NCI-H2081 (cell line): ENCODE measurements at places on chromosomes 4 and X.

GRCh38 chr4:151013491-151013890 lies 1.6 kb downstream of the LRBA start:
- DNase-seq = no peak

GRCh38 chr4:99998062-99998867 lies 48.2 kb upstream of the H2AZ1 start:
- peak; percentile 29 for DNase-seq

DNA sequence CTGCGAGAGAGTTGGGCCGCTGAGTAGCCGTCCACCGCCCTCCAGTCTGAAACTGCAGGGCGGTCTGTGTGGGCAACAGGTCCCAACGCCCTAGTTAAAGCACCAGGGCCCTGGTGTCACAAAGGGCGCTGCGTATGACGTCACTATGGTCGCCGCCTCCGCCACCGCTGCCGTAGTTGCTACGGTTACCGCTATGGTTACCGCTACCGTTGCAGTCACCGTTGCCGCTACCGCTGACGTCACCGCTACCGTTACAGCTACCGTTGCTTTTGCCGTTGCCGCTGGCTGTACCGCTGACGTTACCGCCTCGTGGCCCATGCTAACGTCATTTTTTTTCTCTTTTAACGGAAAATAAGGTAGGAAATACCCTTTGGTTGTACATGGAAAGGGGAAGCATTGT lies at the start of gene PPP1R2C:
Gene PPP1R2C, minus strand, starts transcription at position 68 of the 400 bp plus-strand sequence. CDS start 84 bp downstream, outside the sequence.
- no peak for DNase-seq

- no peak for DNase-seq
These were observed 877.3 kb upstream of the INTU start for GRCh38 chr4:126755506-126755905.

GRCh38 chr4:184960505-184960971 lies 57.8 kb upstream of the HELT start:
- no peak for DNase-seq

GRCh38 chrX:114582698-114583395 lies 1.0 kb upstream of the HTR2C start:
- DNase-seq = no peak

DNA sequence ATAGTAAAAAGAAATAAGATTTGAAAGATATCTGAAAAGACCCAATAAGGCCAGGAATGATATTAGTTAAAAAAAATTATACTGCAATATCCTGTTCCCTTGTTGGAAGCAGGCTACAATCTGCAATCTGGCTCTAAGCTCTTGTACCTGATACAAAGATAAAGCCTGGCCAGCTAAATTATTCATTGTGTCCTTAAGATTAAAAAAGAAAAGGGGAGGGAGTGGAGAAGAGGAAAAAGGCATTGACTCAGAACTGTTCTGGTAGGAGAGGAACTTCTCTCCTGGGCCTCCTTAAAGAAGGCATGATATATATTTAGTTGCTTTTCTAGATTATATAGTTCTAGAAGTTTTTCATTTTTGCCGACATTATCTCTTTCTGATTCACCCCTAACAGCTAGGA lies 46.7 kb downstream of the IRF2 start:
- DNase-seq = no peak

DNA sequence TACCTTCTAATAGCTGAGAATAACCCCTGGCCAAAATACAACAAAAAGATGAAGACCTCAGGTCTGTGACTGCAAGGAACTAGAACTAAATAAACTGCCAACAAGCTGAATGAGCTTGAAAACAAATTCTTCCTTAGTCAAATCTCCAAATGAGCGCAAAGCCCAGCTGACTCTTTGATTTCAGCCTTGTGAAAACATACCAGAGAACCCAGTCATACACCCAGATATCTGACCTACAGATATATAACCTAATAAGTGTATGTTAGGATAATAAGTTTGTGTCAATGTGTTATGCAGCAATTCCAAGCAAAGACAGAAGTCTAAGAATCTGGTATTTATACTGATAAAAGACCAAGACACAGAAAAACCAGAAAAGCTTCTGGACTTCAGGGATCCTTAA lies 38.0 kb upstream of the ADGRL3 start:
- DNase-seq = no peak

DNA sequence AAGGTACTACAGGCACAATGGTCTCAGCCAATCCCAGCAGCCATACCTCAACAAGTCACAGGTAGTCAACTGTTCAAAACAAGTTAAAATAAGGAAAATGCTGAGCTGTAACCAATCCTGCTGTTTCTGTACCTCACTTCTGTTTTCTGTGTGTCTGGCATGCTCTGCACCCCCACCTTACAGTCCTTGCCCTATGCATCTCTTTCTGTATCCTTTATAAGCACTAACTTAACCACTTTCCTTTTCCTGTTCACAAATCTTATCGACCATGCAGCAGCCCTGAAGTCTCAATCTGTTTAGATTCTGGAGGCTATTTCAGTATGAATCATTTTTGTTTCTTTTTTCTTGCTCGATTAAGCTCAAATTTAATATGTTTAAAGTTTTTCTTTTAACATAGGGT lies 12.5 kb upstream of the FAM13A start:
- no peak for DNase-seq

GRCh38 chr4:2592572-2592971 lies 56.1 kb downstream of the FAM193A start:
- DNase-seq = no peak

DNA sequence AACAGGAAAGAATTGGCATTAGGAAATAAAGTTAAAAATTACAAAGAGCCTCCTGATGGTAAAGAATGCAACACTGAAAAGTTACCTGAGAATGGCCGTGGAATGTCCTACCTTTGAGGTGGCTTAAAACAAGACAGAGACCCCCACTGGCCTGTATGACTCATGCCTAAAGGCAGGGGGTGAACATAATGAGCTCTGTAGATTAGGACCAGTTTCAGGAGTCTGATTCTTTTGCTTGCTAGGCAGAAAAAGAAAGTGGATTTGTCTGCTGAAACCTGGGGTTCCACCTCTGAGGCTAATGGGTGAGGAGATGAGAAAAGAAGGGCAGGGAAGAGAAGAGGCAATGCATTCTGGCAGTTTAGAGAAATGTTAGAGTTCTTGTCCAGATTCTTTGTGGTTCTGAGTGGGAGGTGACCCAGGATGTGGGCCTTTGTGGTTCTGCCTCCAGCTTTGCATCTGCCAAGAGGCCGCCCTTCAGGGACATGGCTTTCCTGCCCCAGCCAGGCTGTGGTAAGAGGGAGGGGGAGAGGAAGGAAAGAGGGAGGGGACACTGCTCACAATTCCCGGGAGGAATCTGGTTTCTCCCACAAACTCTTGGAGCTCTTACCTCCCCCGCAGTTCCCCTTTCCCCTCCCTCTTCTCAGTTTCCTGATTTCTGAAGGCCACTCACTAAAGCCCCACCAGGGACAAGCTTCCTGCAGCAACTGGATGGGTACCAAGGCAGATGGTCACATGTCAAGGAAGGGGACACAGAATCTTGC lies 109.6 kb downstream of the EFNB1 start:
- no peak for DNase-seq

GRCh38 chr4:27764526-27764837 lies 903.8 kb downstream of the STIM2 start:
- no peak for DNase-seq

- peak; percentile 44 for DNase-seq
These were observed 531 bp downstream of the RUFY3 start for GRCh38 chr4:70722199-70722791.

- no peak for DNase-seq
These were observed 11.7 kb downstream of the RPL9 start for GRCh38 chr4:39446842-39447573.

- DNase-seq = no peak
These were observed 17.9 kb downstream of the PPA2 start for GRCh38 chr4:105455998-105456397.

DNA sequence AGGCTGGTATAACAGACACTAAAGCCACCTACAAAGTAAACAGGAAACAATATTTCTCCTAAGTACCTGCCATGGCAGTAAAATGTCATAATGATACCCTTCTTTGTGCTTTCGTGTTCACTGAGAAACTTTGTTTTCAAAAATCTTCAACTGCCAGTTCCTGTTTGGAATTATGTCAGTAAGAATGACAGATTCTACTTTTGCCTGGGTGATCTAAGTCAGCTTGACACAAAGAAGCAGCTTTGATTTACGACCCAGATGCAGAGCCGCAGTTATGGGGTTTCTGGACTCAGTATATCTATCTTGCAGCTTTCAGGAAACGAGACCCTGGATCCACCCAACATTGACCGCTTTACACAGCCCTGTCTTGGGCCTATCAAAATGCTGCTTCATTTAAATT lies 71.2 kb downstream of the SNX25 start:
- no peak for DNase-seq

DNA sequence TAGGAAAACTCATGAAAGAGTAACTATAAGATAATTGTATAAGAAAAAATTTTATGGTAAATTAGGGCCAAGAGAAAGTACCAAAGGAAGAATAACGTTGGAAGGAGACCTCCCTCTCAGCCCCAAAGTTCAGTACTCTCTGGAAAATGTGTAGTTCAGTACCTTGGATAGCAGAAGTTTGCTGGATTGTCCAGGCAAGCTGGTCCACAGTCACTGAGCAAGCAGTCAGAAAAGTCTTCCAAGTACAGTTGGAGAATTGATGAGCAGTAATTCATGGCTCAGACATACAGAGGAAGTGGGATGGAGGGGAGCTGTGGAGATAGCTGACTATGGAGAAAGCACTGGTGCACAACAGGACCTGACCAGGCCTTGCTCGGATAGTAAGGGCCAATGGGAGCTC lies 598.2 kb upstream of the NDST4 start:
- no peak for DNase-seq

- DNase-seq = no peak
These were observed 12.9 kb upstream of the SMIM10L2A start for GRCh38 chrX:135408794-135409193.

DNA sequence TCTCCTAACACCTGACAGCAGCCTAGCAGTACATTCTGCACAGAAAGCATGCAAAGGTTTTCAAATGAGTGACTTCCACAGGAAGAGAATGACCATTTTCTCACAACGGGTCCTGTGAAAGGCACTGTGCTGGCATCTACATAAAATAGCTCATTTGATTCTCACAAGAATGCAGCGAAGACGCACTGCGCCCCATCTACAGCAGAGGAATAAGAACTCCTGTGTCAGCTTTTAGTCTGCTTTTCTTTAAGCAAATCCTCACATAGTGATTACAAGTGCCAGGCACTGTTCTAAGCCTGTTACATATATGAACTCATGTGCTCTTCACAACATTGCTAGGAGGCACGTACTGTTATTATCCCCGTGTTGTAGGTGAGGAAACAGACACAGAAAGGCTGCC lies 62.5 kb downstream of the AFAP1 start:
- DNase-seq = no peak

DNA sequence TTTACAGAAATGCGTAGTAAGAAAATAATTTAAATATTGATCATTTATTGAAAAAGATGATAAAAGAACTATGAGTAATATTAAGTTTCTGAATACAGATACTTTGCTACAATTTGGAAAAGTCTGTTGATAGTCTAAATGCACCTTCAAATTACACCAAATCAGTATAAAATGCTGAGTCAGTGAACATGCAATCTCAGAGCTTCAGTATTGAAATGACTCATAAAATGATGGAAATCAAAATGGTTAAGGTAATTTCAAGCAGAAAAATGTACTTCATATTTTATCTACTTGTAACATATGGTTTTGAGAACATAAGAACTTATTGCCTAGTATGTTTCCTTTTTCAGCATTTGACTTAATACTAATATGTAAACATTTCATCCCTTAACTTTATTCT lies 448.2 kb downstream of the PCDH10 start:
- no peak for DNase-seq

DNA sequence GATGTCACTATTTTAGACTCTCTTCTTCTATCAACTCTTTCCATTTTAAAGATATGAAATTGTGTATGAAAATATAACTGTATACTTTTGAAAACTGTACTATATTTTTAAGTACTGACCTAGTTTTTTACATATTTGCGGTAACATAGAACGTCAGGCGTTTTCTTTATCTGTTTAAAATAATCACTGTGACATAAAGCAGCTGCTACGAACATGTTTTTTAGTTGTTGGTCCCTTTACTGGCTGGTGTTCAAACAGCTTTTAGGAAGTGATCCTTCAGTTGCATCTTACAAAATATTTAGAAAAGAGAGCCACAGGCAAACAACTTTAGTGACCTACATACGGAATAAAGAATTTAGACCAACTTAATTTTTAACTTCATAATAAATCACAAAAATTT lies 73.1 kb downstream of the METTL14 start:
- DNase-seq = no peak

DNA sequence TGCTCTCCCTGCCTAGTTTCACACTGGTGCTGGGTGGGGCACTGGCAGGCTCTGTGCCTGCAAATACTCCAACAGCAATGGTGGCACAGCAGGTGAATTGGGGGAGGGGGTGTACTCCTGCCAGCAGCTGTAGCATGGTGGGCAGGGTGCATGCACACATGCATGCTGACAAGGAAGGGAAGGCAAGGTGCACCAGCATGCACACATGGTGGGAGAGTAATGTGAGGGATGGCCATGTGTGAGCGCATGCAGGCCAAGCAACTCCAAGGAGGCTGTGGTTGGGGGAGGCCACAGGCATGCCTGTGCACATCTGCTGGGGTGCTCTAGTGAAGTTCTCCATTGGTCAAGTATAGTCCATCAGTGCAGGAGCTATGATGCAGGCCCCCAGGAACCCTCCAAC lies 54.5 kb upstream of the INPP4B start:
- no peak for DNase-seq

DNA sequence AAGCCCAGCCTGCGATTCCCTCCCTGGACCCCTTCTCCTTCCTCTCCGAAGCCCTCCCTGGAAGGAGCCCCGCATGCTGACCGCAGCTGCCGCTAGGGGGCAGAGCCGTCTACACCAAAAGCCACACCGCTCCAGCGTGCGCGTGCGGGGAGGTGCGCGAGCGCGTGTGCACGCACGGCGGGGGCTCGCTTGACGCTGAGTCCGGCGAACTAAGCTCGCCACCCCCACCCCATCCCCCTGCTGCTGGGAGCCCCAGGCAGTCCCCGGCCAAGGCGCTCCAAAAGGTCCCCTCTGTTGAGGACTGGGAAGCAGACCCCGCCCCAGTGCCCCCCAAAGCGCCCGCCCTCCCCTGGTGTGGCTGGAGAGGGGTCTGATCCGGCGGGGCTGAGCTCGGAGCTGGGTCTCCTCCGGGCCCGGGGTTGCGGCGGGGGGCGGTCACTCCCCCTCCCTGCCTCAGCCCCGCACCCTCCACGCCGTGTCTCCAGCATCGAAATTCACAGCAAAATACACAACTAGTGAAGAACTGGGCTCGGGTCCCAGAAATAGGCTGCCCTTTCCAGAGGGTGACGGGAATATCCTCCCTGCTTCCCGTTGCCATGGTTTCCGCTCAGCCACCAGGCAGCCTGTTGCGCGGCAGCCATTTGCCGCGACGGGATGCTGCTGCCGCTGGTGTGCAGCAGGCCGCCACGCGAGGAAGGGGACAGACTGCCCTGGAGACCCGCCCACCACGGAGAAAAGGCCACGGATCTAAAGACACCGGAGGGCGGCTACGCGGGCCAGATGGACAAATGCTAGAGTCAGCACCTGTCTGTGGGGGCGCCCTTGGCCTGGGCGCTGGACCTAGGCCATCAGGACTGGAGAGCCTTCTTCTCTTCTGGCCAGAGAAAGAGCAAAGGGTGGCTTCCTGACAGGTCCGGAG lies 11.2 kb upstream of the CCNQ start:
- DNase-seq = peak; percentile 51
